GM10248 (cell line): ENCODE measurements at places on chromosomes 3 and 15.

DNA sequence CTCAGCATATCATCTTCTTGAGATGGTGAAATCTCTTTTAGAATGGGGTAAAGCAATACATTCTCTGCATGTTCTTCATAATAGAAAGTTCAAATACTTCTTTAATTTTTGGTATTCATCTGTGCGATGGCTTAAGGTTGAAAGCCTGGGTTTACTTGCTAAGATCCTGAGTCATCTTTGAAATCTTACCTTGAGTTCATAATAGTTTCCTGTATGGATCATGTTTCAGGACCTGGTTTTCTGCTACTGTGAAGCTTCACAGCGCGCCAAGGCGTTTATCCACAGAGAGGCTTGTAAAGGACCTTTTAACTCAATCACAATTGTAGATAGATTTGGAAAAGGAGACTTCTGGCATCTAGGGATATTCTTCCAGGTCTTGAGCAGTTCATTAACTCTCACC lies 39.0 kb downstream of the MED12L start:
- no peak for DNase-seq

DNA sequence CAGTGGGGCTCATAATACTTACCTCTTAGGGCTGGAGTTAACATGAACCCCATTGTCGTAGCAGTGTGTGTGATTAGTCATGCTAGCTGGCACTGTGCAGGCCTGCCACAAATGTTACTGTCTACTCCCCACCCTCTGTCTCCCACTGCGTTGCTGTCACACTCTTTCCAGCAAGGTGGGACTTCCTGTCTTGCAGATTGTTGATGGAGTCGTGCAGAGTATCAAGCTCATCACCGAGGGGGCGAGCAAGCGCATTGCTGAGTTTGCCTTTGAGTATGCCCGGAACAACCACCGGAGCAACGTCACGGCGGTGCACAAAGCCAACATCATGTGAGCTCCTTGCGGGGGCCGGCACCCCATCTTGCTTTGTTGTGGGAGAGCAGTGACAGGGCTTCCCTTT lies 12.9 kb downstream of the IDH3A start:
- DNase-seq, result no peak

DNA sequence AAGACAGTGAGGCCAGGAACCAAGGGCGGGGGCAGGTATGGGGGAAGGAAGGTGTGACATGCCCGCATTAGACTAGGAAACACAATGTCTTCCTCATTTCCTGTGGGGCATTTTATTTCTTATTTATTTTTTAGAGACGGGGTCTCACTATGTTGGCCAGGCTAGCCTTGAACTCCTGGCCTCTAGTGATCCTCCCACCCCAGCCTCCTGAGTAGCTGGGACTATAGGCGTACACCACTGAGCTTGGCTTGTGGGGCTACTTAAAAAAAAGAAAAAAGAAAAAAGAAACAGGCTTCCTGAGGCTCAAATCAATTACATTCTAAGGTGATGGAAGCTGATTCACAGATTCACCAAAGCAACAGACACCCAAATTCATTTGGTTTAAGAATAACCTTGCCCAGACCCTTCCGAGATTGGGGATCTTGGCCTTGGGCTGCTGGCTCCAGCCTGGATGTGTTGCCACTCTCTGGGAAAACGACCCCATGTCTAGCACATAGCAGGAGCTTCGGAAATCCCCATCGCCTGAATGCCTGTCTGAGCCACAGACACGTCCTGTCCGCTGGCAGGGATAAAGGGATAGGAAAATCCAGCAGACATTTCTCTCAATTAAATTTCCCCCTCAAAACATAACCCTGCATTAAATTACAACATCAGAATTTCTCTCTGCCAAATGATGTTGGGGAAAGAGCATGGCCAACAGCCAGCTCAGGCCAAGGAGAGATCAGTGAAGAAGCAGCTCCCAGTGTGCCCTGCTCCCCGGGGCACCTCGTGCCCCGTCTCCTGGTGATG lies 13.0 kb downstream of the CPN2 start:
- no peak for DNase-seq

DNA sequence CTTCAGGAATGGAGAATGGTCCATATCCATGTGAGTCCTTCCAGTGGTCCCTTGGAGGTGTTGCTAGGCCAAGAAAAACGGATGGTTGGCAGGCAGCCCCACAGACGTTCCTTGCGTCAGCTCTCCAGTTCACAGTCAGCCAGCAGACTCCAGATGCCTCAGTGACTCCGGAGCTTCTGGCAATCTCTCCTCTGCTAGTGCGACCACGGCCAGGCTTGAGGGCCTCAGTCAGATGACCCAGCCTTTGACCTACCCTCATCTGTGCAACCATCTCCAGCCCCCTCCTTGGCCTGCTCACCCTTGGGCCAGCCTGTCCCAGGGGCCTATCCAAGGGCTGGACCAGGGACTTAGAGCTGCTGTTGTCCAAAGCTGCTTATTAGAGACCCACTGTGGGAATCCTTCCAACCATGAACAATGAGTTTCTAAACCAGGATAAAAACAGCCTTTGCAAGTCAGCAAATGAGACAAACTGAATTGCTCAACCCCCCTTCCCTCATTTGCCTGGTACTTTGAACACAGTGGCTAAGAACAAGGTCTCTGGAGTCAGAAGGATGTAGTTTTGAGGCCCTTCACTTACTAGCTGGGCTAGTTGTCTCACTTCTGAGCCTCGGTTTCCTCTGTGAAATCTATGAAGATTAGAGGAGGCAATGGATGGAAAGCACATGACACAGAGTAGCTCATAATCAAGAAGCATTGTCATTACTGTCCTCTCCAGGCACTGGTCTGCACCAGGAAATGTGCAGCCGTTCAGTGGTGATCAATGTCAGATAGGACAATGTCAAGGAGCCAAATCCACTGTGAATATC lies 44.8 kb downstream of the ANP32A start:
- no peak for DNase-seq

DNA sequence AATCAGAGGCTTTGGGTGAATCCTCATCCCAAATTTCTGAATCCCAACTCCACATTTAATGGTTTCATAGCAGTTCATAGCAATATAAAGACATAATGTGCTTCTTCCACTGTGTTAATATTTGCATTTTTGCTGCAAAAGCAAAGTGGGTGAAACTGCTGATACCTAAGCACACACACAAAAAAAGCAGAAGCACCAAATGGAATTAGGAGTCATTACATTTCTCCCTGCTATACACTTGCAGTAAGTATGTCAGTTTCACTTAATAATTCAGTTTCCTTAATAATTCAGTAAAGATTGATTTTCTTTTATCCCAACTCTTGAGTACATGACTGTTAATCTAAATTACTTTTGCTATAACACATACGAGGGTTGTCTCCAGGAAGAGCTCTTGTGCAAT lies 48.9 kb upstream of the ALCAM start:
- DNase-seq, result no peak

GRCh38 chr3:128997486-128998133 lies 3.5 kb upstream of the EFCC1 start:
- DNase-seq, result no peak

GRCh38 chr15:72503147-72503546 lies 29.0 kb downstream of the ARIH1 start:
- no peak for DNase-seq

- no peak for DNase-seq
Observed at GRCh38 chr3:114496021-114496434, 202.2 kb downstream of the TIGIT start.

GRCh38 chr3:48614044-48614443 lies 4.6 kb upstream of the UQCRC1 start:
- no peak for DNase-seq

- DNase-seq, result peak; percentile 62
Observed at GRCh38 chr15:88621789-88622604, 857 bp downstream of the AEN start.

DNA sequence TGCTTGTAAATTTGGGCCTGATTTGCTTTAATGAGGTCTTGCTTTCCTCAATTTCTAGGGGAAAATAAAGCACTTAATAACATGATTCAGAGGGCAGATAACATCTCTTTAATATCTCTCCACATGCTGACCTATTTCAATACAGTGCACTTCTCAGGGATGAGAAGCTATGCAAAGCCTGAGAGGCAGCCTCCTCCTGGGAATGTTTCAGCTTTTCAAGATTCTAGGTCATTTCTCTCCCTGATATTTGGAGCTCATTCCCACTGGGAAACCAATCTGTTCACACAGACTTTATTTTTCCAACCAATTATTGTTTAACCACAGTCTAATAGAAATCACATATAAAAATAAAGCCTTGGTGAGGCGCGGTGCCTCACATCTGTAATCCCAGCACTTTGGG lies 67.0 kb upstream of the LSAMP start:
- DNase-seq, result no peak

DNA sequence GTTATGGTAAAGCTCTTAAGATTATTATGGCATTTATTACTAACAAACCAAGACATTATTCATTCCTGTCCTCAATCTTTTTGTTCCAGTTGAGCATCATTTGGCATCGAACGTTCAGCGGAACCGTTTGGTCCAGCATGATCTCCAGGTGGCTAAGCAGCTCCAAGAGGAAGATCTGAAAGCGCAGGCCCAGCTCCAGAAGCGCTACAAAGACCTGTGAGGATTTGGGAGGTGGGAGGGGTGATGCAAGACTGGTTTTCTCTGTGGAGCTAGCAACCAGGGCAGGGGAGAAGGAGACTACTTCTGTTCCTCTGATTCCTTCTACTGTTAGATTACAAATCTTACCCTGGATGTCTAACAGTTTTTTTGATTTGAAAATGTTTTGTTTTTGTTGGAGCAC lies 27.6 kb upstream of the UTS2B start:
- no peak for DNase-seq

DNA sequence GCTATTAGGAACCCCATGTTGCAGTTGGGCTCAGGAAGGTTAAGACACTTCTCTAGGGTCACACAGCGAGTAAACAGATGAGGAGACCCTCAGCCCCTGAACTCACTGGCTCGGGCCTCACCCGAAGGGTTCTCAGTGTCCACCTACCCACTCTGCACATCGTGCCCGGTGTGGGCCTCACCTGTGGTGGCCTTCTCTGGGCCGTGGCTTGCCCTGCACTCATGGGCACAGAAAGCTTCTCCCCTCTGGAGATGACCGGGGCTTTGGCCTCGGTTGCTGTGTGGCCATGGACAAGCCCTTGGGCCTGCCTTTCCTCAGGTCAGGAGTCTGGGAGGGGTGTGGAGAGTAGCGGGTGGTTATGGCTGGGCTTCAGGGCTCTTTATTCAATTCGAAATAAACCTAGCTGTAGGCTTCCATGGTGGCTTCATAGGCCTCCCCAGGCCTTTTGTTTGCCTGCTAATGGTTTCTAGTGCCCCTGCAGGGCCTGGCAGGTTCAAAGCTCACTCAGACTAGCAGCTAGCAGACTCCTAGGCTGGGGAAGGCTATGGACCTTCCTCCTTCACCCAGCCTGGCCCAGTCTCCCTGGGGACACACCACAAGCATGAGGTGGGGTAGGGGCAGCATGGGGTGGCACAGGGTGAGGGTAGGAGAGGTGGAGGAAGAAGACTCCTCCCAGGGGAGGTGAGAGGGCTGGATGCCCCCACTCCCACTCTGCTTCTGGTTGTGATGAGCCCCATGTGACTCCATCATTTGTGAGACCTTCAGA lies 103.1 kb downstream of the LINGO1 start:
- DNase-seq, result no peak

GRCh38 chr3:44954962-44955361 lies 21.0 kb downstream of the ZDHHC3 start:
- DNase-seq, result peak; percentile 66

DNA sequence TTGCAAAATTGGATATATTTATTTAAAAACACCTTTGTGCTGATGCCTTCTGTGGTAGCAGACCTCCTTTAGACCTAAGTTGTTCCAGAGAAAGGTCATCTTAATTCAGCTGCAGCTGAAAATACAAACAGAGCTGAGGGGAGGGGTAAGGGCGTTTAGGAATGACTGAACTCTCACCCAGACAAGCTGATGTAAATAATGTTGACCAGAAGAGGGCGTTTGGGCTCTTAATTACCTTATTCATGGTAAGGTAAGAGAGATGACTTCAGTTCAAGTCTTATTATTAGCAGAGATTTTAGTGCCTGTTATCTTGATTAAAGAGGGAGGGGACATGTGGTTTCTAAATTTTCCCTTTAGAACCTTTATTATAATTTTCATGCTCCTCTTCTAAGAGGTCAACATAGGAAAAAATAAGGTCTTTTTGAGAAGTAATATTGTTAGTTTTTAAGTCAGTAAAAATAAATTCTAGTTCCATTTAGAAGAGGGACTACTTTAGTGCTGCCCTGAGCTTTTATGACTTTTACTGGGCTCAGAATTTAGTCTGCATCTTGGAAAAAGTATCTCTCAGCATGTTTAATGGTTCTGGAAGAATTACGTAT lies 46.3 kb downstream of the GPR171 start:
- peak; percentile 60 for DNase-seq

DNA sequence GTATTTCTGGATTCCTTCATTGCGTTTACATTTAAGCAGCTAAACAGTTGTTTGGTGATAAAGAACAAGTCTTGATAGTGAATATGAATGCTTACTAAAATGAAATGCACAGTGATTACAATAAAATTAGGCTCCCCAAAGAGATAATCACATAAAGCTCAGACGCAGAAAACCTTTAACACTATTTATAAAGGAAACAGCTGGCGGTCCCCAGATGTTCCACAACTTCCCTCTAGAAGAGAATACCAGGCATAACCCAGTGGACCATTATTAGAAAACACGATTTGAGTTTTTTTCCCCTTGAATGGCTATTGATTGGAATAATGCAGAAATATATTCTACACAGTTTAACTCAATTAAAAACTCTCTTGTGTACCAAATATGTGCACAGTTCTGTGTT lies 573.2 kb downstream of the DIPK2A start:
- DNase-seq, result no peak

DNA sequence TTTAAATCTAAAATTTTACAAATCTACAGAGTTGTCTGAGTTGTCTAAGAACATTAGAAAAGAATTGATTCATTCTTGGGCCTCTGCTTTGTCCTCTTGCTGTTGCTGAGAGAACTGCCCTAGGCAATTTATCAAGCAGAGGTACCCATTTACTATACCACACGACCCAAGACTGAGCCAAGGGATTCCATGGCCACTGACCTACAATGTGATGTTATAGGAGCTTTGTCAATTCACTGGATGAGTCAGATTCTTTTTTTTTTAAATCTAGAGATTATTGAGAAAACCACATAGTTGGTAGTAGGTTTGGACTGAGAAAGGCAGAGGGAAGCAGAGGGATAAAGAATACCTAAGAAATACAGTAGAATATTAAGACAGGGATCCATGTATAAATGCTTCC lies 55.3 kb downstream of the TRAT1 start:
- DNase-seq, result no peak

- no peak for DNase-seq
Observed at GRCh38 chr3:50164481-50164880, 9.4 kb downstream of the SEMA3F start.

DNA sequence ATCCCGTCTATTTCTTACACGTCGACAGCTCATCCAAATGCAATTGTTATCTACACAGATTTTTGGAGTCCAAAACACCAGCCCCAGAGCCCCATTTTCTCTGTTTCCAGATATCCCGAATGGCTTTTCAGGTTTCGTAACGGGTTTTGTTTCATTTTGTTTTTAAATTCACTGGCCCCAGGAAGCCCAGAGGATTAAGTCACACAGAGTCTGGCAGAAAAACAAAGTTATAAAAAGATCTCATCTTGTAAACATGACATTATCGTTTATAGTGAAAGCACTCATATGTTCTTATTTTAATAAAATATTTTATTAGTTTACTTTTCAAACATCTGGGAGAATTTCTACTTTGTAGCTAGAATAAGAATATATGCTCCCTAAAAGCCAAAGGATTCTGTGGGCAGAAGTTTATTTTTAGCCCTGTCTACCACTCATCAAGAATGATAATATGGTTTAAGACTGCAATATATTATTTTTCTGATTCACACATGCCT lies 149.3 kb upstream of the SLC2A2 start:
- DNase-seq, result no peak
